ENCODE measurements at places on chromosomes 12 and 14.

- no peak for DNase-seq
These were observed 874 bp upstream of the YARS2 start for GRCh38 chr12:32756476-32757066.

DNA sequence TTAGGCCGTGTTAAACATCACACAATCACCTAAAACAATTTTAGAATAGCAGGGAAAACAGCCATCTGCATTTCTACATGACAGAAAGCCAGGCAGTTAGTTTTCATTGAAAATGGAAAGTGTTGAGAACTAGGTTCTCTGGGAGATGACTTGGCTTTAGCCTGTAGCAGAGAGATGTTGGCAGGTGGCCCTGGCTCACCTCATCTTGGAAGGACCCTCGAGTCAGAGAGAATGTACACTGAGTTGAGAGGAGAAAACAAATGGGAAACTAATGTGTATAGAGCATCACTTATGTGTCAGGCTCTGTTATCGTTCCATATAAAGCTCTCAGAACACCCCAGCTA, 51.9 kb downstream of the SUSD6 start:
- no peak for DNase-seq

- DNase-seq: no peak
These were observed 42.2 kb upstream of the NRXN3 start for GRCh38 chr14:78127961-78128360.

DNA sequence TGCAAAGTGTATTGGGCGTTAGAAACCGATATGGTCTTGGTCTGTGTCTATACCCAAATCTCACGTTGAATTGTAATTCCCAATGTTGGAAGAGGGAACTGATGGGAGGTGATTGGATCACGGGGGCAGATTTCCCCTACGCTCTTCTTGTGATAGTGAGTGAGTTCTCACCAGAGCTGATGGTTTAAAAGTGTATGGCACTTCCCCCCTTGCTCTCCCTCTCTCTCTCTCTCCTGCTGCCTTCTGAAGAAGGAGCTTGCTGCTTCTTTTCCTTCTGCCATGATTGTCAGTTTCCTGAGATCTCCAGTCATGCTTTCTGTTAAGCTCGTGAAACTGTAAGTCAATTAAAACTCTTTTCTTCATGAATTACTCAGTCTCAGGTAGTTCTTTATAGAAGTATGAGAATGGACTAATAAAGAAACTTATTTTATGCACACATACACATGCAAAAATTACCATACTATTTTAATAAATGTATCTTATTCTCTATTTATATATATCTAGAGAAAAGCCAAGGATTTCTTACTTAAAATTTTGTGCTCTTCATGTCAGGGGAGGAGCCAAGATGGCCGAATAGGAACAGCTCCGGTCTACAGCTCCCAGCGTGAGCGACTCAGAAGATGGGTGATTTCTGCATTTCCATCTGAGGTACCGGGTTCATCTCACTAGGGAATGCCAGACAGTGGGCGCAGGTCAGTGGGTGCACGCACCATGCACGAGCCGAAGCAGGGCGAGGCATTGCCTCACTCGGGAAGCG, 1891.0 kb upstream of the FLRT2 start:
- DNase-seq: no peak

- DNase-seq: no peak
These were observed 24.0 kb downstream of the KLRK1 start for GRCh38 chr12:10365696-10366405.
